ENCODE measurements at places on chromosomes 6 and 20.

GRCh38 chr6:100121854-100122609 is 128.0 kb upstream of the MCHR2 start:
- no peak for DNase-seq

GRCh38 chr6:139703780-139704179 is 329.3 kb upstream of the CITED2 start:
- no peak for DNase-seq

DNA sequence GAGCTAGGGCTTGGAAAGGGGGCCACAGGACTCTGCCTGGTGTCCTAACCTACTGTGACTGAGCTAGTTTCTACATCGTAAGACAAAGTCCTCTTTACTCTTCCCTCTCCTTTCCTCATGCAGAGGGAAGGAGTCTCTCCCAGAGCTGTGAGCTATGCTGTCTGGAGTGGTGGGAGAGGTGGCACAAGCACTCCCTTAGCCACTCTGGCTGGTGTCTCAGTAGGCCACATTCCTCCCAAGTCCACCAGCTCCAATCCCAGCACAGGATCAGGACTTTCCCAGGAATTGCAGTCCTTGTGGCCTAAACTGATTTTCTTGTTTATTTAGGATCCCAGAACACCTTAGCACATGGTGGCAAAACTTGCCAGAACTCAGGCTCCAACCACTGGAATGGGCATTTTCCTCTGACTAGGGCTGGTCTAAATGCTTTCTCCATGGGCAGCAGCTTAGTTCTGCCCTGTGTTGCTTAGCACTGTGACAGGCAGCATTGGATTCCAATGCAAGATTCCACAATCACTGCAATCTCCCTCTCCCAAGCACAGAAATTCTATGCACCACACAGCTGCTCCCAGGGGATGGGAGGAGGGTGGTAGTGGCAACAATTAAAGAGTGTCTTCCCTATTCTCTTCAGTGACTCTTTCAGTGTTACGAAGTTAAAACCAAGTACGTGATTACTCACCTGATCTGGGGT is 733.3 kb downstream of the HACE1 start:
- no peak for DNase-seq

DNA sequence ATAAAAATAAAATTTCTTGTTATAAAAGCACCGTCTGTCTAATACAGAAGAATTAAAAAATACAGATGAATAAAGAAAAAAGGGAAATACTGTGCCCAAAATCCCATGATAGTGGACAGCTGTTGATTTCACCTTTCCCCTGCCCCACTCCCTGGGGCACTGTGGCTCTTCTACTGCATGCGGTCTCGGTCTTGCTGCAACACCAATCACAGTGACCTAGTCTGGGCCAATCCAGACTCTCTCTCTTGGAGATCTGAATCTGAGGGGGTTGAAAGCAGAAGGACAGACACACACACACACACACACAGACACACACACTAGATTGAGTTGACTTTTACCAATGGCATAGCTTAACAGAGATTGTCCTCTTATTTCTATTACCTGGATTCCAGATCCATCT is 70.5 kb upstream of the FYN start:
- DNase-seq = no peak

GRCh38 chr6:80163754-80164187 is 57.3 kb downstream of the BCKDHB start:
- DNase-seq = no peak

- no peak for DNase-seq
Measured at GRCh38 chr6:786946-787763, 94.2 kb upstream of the EXOC2 start.

- no peak for DNase-seq
Measured at GRCh38 chr20:55057779-55058415, 582.5 kb downstream of the DOK5 start.

DNA sequence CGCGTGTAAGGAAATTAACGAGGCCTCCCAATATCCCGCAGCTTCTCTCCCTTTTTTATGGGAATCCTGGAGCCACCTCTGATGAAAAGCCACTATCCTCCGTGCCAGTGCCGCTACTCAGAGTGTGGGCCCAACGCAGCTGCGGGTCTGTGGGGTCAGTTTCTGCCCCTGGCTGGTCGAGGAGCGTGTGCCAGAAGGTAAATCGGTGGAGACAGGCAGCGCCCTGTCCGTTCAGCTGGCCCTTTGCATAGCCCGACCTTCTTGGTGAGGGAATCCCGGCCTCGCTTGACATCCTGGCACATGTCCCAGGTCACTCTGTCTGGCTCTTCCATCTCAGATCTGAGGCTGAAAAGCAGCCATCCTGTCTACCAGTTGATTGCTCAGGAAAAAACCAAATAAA is 4.6 kb downstream of the THBS2 start:
- DNase-seq = no peak

DNA sequence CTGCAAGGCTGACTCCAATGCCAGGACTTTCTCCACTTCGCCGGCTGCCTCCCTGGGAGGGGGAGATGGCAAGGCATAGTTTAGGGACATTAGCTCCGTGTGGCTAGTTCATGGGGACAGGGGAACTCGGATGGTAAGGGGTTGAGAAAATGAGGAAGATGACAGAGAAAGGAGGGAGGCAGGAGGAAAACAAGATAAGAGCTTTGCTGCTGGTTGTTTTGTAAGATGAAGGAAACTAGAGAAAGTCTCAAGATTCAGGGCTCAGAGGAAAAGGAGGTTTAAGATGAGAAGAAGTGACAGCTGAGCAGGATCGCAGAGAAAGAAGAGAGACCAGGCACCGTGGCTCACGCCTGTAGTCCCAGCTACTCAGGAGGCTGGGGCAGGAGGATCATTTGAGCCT is 180.9 kb upstream of the RREB1 start:
- DNase-seq = no peak

DNA sequence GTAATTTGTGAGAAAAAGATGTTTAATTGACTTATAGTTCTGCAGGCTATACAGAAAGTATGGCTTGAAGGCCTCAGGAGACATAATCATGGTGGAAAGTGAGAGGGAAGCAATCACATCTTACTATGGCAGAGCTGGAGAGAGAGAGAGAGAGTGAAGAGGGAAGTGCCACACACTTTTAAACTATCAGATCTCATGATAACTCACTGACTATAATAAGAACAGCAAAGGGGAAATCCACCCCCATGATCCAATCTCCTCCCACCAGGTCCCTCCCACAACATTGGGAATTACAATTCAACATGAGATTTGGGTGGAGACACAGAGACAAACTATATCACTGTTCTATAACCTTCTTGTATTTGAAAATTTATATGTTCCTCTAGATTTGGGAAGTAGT is 117.2 kb upstream of the BMP5 start:
- DNase-seq = no peak

GRCh38 chr6:142597836-142598235 is 296.0 kb downstream of the ADGRG6 start:
- DNase-seq = no peak

GRCh38 chr20:25257130-25257529 is 9.2 kb downstream of the PYGB start:
- DNase-seq = no peak

- DNase-seq = no peak
Measured at GRCh38 chr6:73263570-73263909, 544 bp upstream of the KHDC1 start.

DNA sequence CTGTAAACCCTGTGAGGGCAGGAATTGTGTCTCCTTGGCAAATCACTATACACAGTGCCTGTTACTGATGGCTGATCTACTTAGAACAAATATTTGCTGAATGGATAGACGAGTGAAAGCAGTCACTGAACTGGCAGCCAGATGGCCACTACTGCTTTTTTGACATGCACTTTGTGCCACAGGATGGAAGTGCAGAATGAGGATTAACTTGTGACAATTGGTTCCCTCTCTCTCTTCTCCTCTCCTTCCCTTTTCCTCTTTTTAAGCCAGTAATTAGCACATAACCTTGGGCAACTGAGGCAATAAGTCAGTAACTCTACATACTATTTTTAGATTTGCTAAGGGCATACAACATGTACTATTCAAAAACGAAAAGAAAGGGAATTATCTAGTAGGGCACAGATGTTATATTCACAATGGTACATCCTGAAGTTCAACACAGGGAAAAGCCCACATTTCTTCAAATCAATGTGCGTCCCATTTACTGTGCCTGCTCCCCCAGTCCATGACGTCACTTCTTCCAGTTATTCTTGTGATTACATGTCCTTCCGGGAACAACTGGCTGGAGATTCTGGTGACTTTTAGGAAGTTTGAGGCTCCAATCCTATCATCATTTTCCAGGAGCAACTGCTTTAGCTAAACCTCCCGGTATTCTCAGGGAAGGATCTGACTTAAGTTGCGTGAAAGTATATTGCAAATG is 17.0 kb upstream of the RPS6KA2 start:
- DNase-seq = no peak

GRCh38 chr6:136859430-136859829 is 37.0 kb downstream of the PEX7 start:
- no peak for DNase-seq

DNA sequence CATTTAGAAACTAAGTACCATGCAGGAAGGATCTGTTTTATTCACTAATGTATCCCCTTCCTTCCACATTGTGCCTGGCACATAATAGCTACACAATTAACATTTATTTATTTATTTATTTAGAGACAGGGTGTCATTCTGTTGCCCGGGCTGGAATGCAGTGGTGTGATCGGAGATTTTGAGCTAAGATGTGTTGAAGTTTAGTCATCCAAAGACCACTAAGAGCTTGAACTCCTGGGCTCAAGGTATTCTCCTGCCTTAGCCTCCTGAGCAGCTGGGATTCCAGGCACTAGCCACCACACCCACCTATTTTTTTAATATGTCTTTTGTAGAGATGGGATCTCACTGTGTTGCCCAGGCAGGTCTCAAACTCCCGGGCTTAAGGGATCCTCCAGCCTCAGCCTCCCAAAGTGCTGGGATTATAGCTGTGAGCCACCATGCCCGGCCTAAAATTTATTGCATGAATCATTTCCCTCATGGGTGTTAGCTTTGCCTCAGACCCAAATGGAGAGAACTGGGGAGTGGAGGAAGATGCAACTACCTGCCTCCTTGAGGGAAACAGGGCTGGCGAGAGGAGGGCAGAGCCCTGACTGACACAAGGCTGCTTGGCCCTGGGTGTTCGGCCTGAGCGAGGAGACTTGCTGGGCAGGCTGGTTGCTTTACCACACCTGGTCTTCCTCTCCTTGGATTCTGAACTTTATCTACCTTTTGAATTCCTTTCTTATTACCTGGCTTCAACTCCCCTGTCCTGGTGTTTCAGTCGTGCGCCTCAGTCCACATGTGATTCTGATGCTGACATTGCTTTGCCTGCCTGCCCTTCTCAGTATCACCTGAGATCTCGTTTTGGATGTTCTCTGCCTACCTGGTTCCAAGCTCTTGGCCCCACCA is 1.7 kb upstream of the DYNLT1 start:
- DNase-seq = no peak

- DNase-seq = no peak
Measured at GRCh38 chr6:157579467-157580031, 198.6 kb downstream of the ZDHHC14 start.

- no peak for DNase-seq
Measured at GRCh38 chr6:150606168-150606591, 6.5 kb downstream of the PLEKHG1 start.

GRCh38 chr6:33974030-33974429 is 170.2 kb upstream of the MLN start:
- DNase-seq = no peak

GRCh38 chr20:32474717-32474966 is 110.5 kb downstream of the NOL4L start:
- no peak for DNase-seq

All from stimulated activated CD4-positive, alpha-beta T cell treated with anti-CD3 and anti-CD28 coated beads, TNF-alpha, amount 100 ng/mL, for 48 hours (primary cell).